HS-5 (cell line): ENCODE measurements at places on chromosomes 16 and 17.

GRCh38 chr17:31481783-31482081, 90.3 kb downstream of the RAB11FIP4 start:
- DNase-seq: no peak

GRCh38 chr16:62363501-62363900, 327.3 kb upstream of the CDH8 start:
- DNase-seq: no peak

DNA sequence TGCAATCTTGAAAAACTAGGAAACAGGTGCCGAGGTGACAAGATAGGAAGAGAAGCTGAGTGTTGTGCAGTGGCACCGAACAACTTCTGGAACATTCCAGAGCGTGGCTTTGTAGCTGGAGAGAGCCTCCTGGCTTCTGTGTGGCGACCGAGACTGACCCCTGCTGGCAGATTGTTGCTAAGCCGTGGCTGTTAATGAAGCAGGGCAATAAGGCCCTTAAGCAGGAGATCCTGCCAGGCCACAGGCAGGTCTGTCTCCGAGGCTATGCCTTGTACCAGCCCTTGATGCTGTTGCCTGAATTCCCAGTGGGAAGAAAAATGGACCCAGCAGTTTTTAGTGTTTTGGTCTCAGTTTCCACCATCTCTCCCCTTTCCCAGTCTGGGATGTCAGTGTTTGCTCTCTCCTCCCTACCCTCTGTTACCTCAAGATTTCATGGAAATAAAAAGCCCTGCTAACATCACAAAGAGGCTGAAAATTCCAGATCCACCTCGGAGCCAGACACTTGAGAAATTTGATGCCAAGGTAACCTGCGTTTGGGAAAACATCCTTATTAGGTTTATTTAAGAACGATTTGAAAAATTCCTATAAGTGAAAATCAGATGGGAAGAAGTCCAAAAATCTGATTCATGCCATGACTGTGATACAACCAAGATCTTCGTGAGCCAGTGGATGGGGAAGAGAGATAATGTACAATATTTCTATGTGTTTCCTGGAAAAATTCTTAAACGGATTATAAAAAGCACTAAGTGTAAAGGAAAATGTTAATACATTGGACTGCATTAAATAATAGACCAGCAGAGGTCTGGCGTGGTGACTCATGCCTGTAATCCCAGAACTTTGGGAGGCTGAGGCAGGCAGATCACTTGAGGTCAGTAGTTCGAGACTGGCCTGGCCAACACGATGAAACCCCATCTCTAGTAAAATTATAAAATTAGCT, 265.1 kb downstream of the PRKCA start:
- DNase-seq: peak; percentile 83

GRCh38 chr17:45273551-45273957, 11.7 kb upstream of the SPATA32 start:
- no peak for DNase-seq

- no peak for DNase-seq
Measured at GRCh38 chr16:79734721-79735120, 134.2 kb upstream of the MAF start.

- no peak for DNase-seq
Measured at GRCh38 chr17:509316-509715, 156.7 kb upstream of the RPH3AL start.

GRCh38 chr16:85916141-85916890, 17.4 kb downstream of the IRF8 start:
- no peak for DNase-seq

DNA sequence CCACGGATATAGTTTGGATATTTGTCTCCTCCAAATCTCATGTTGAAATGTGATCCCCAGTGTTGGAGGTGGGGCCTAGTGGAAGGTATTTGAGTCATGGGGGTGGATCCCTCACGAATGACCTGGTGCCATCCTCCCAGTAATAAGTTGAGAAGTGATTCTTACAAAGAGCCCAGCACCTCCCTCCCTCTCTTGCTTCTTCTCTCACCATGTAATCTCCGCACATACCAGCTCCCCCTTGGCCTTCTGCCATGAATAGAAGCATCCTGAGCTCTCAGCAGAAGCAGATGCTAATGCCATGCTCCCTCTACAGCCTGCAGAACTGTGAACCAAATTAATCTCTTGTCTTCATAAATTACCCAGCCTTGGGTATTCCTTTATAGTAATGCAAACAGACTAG, 41.9 kb upstream of the RBBP6 start:
- DNase-seq: no peak

GRCh38 chr17:48563385-48563838, 14.7 kb downstream of the HOXB4 start:
- DNase-seq: no peak

DNA sequence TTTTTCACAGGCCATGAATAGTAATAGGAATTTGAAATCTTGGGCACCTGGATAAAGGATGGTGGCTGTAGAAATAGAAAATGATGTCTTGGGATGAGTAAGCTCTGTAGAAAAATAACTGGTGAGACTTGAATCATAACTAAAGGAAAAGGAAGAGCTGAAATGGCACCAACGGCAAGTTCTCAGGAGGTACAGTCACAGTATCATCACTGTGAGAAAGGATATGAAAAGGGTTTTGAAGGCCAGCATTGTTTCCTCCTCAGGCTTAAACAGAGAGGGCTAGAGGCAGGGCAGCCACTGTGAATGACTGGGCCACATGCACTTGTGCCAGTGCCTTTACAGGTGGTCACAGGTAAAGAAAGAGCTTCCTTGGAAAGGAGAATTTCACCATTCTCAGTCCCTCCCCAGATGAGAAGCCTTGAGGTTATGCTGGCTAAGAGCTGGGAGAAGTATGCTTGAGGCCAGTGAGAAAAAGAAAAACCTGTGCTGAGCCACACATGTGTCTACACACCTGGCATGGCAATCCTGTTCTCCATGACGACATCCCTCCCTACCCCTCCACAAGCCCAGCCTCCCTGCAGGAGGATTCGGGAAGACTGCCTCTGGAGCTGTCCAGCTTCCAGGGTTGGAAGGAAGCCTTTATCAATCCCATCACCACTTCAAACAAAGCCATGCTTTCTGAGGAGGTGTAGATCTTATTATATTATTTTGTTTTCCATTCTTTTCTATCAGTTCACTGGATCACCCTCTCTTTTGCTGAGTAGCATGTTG, 3.8 kb upstream of the ANKFN1 start:
- DNase-seq: no peak

DNA sequence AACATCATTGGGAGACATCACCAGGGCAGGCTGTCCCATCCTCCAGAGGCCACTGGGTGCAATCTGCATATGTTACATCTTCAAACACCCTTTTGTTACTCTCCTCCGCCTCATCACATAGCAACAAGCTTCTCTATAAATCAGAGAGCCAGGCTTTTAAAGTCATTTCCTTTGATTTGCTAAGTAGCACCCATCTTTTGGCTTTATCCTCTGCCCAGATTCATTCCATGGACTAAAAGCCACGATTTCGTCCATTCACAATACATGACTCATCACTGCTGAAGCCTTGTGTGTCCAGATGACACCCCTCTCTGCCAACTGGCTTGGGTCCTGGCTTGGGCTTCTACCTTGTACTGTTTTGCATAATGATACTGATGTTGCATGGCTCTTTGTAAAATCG, 2.0 kb upstream of the KRT38 start:
- DNase-seq: no peak

DNA sequence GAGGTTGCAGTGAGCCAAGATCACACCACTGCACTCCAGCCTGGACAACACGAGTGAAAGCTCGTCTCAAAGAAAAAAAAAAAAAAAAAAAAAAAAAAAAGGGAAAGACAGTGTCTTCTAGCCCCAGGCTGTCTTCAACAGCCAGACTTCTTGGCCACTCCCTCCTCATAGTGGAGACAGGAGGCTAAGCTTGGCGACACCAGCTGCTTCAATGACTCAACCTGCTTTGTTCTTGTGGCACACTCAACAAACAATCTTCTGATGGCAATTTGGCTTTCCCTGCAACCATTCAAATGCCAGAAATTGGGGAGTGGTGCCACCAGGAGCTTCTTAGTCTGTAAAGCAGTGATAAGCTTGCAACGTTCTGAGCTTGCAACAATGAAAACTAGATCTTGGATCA, 290.4 kb upstream of the DYNLRB2 start:
- no peak for DNase-seq

DNA sequence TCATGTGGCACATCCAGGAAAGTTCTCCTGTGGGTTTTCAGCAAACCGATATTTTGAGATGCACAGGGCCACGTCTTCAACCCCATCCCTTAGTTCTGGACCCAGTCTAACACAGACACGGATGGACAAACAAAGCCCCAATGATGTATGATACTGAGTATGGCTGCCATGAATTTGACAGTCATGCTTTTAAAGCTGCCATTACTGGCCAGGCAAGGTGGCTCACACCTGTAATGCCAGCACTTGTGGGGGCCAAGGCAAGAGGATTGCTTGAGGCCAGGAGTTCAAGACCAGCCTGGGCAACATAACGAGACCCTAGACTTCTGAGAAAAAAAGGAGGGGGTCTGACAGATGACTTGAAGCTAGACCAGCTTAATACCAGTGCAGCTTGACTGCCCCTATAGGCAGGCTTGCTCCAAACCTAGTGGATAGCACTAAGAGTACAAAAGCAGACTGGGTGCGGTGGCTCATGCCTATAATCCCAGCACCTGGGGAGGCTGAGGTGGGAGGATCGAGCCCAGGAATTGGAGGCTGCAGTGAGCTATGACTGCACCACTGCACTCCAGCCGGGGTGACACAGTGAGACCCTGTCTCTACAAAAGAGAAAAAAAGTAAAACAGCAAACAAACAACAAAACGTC, 10.8 kb upstream of the ZNF629 start:
- no peak for DNase-seq

DNA sequence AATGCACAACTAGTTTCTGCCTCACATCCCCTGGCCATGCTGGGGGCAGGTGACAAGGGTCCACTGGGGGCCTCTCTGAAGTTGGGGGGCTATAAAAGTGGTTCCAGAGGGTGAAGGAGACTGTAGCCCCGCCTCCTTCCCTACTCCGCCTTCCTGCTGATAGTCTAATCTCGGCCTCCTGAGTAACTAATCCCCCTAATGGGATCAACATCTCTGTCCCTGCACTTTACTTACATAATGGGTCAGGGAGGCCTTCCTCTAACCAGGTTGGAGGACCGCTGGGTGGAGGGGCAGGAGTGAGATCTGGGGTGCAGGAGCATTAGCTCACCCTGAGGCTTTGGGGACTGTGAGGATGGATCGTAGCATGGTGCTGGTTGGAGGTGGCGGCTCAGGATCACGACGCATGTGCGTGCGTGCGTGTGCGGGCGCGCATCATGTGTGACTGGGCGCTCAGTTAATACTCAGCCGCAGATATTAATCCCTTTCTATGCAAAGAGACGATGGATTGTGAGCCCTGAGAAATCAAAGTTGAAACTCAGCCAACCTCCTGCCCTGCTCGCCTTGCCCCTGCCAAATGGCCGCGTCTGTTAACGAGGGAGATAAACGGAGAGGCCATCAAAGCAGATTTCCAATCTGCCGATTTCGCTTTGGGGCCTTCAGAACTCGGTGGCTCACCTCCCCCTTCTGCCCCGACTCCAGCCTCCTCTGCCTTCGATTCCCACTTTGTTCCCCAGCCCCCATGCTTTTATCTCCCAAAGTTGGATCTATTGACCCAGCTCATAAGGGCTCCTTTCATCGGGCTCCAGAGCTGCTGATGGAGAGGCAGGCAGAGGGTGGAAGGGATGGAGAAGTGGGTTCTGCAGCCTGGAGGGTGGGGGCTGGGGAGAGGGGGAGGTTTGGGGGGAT, 107.3 kb downstream of the SDK2 start:
- DNase-seq: no peak

DNA sequence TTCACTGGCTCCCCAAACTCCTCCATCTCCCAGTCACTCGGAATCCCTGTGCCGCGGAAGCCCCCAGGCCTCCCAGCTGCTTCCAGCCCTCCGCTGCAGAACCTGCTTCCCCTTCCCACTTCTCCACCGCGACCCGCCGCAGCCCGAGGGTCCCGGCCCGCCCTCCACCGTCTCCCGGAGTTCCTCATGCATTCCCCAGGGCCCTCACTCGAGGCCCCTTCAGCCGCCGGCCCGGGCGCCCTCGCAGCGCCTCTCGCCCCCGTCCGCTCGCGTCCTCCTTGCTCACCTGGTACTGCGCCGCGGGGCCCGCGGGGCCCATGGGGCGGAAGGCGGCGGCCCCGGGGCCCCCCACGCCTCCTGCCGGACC, 329 bp downstream of the SMARCD2 start:
- no peak for DNase-seq

- DNase-seq: no peak
Measured at GRCh38 chr17:81537856-81538555, 9.8 kb downstream of the FSCN2 start.

- DNase-seq: no peak
Measured at GRCh38 chr16:81778231-81778630, 860 bp upstream of the PLCG2 start.

- DNase-seq: no peak
Measured at GRCh38 chr16:11968577-11968976, 3.6 kb downstream of the TNFRSF17 start.

DNA sequence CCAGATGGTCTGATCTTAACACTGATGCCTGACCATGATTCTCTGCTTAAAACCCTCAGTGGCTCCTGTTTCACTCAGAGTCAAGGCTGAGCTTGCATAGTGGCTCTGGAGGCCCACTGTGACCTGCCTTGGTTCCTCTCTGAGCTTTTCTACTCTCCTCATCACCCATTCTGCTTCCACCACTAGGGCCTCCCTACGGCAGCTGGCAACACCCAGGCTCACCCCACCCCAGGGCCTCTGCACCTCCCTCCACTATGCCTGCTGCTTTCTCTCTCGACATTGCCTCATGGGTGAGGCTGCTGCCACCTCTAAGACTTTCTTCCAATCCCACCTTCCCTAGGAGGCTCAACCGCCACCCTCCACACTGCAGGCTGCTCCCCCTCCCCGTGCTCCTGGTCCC, 127.6 kb downstream of the IRX3 start:
- no peak for DNase-seq

GRCh38 chr16:67460168-67460567, 20.8 kb downstream of the ATP6V0D1 start:
- DNase-seq: no peak

GRCh38 chr16:6189216-6189615, 1091.6 kb upstream of the EEF2KMT start:
- no peak for DNase-seq

- no peak for DNase-seq
Measured at GRCh38 chr17:47829870-47830269, 1.5 kb downstream of the MRPL10 start.

DNA sequence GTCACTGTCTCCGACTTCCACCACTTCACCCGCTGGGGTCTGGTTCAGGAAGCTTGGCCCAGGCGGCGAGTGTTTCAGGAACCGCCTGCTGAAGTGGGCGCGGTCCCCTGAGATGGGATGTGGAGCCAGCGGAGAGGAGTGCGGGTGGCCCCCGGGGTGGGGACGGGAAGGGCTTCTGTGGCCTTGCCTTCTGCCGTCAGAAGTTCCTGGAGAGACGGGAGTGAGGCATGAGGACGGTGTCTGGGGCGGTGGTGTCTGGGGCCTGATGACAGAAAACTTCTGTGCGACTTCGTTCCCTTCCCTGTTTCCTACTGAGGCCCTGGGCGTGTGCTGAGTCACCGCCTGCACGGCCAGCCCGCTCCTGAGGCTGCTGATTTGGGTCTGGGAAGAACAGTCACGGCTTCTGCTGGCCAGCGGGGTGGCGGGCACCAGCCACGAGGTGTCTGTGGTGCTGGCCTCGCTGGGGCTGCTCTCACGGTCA, 12.3 kb upstream of the NLRC3 start:
- DNase-seq: no peak

- DNase-seq: no peak
Measured at GRCh38 chr16:87677830-87678229, 75.5 kb downstream of the JPH3 start.

GRCh38 chr17:79437081-79437480, 173.8 kb downstream of the RBFOX3 start:
- no peak for DNase-seq
